NCI-H524 treated with DMSO at 0.1 percent for 48 hours (cell line): ENCODE measurements at places on chromosomes 5 and 9.
A peak's percentile ranks its signal among the peaks of the same experiment; 100 is the strongest.

DNA sequence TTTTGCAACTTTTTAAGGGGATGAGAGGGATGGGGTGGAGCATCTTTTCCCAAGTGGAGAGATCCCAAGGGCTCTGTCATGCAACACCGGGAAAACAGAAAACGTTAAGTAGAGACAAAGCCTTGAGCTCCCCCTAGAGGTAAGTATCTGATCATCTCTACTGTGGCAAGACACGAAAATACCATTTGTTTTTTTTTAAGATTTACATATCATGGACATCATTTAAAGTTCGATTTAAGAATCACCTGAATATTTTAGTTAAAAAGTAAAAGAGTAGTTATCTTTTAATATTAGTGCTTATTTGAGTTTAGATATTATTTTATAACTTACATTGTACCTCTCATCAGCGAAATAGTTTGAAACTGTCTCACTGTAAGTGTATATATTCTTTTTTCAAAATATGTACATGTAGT is 200.4 kb downstream of the LRRC70 start:
- no peak for DNase-seq

DNA sequence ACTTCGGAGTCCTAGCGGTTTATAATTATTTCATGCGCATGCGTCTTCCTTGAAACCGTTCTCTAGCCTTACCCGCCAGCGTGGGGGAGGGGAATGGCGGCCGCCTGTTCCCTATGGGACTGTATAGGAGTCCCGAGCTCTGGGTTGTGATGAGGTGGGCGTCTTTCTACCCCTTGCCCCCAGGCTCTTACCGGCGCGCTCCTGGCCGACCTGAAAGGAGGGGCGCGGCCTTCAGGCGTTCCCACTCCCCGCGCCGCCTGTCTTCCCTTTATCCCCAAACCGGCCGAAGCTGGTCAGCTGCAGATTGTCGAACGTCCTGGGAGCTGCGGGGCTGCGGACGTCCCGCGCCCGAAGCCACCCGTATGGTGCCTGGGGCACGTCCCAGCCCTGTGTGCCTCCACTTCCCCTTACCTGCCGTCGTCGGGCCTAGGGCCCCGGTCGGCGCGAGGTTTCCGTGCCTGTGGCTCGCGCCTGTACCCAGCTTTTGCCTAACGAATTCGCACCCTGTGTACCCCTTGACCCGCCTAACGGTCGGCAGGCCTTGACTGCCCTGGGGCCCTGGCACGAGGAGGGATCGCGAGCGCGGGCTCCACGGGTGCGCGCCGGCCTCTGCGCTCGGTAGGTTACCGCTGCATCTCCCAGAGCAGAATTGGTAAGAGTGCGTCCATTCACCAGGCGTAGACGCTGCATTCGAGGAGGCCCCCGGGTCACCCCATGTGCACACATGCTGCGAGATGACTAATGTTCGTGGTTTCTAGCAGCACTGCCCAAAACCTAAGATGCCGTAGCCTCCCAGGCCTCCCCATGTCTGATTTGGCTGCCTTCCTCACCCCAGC is 653 bp upstream of the HNRNPH1 start:
- DNase-seq: no peak

DNA sequence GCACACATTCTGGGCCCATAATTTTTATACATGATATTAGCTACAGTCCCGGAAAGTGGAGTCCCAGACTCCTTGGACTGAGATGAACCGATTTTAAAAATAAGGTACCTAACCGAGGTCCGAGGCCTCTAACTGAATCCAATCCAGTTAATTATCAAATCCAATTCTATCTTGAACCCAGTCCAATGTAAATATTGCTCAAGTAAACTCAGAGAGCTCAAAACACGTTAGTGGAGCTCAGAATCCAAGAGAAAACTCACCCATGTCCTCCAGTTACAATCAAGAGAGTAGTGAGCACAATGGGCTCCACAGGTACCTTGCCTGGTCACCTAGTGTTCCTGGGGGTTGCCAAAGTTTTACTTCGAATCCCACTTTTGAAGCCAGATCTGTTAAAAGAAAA is 37.9 kb upstream of the DIRAS2 start:
- DNase-seq: no peak

- no peak for DNase-seq
These were observed 3.5 kb downstream of the USP20 start for GRCh38 chr9:129838707-129839259.

DNA sequence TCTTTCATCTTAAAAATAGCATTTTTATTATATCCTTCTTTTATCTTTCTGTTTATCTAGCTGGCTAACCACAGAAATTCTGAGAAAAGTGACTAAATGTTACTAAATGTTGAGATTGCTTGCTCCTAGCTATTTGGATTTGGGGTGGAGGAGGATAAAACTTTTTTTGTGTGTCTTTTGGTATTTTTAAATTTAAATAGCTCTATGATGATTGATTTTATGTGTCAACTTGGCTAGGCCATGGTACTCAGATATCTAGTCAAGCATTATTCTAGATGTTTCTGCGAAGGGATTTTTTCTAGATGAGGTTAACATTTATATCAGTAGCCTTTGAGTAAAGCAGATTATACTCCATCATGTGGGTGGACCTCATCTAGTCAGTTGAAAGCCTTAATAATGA is 75.0 kb downstream of the GCNT1 start:
- DNase-seq: no peak

DNA sequence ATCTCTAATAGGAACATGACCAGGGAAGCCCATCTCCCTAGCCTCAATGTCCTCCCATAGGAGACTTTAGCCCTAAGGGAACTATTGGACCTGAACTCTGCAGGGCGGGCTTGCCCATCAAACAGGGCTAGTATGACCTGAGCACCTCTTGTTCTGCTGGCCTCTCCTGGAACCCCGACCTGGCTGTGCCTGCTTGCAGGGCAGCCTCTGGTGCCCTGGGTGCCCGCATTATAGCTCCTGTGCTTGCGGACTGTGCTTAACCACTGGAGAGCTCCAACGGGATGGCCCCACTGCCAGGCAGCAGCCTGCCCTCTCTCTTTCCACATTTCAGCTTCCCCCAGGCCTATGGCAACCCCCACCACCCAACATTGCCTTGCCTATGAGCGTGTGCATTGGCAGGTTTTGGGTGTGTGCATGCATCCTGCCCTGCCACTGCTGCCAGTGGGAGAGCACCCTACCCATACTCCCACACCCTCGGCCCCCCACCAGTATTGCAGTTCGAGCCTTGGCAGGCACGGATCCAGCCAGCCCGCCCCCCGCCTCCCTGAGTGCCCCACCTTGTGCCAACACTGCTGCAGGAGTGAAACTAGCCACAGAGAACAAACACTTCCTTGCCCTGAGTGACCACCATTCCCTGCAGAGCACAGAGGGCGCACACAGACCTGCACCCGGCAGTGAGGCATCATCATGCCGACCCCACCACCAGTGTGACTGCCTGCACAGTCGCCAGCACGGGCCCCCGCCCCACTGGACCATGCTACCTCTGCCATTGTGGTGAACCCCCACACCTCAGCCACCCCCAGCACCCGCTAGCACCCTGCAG is 1123.8 kb upstream of the CDH6 start:
- no peak for DNase-seq

- no peak for DNase-seq
These were observed 113.1 kb downstream of the RXRA start for GRCh38 chr9:134439368-134439784.

- DNase-seq: no peak
These were observed 9.2 kb upstream of the EGFL7 start for GRCh38 chr9:136653323-136654079.

DNA sequence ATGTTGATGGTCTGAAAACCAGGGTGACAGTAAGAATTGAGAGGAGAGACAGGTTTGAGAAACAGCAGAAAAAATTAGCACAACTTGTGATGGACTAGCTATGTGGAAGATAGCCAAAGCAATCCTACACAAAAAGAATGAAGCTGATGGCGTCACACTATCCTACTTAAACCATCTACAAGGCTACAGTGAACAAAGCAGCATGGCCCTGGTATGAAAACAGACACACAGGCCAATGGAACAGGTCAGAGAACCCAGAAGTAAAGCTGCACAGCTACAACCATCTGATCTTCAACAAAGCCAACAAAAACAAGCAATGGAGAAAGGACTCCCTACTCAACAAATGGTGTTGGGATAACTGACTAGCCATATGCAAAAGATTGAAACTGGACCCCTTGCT is 7.5 kb upstream of the UBE2R2 start:
- no peak for DNase-seq

- peak; percentile 37 for DNase-seq
These were observed 353.6 kb downstream of the SLIT3 start for GRCh38 chr5:168947212-168947868.

GRCh38 chr5:159566832-159567231 is 236.5 kb upstream of the IL12B start:
- DNase-seq: no peak

DNA sequence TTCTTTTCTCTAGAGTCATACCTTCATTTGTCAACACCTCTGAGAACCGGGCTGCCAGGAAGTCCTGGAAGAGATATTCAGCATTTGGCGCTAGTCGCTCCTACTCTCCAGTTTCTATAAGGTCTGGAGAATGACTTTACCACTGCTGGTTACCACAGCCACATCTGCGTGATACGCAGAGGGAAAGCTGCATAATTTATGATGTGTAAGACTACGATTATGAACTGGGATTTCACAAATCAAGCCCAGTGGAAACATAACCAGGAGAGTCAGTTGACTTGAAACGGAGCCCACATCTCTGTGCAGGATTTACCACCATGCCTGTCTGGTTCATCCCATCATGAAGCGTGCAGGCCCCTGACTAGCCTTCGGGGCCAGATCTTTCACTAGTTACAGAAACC is 72.6 kb downstream of the FGF1 start:
- no peak for DNase-seq

DNA sequence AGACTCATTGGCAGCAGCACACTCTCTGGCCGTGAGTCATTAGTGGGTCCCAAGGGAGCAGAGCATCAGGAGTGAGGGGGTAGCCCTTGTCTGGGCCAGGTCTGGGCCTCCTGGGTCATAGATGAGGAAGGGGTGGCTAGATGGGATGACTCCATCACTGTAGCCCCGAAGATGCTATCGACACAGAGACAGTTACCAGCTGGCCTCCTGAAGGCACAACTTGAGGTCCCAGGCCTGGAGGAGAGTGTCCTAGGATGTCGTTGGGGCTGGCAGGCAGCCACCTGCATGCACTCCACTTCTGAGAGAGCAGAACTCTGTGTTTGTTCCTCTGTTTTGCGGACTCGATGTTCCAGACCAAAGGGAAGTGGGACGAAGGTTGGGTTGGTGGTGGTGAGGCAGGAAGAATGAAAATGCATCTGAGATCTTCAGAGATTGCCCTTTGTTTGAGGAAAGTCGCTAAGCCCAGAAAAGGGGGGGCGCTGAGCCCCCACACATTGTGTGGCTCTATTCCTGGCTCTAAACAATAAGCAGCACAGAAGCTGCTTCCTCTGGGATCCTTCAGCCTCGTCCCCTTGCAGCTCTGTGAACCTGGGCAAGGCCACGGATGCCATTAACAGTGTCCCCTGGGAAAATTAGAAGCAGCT is 4.7 kb downstream of the BTNL9 start:
- DNase-seq: no peak

DNA sequence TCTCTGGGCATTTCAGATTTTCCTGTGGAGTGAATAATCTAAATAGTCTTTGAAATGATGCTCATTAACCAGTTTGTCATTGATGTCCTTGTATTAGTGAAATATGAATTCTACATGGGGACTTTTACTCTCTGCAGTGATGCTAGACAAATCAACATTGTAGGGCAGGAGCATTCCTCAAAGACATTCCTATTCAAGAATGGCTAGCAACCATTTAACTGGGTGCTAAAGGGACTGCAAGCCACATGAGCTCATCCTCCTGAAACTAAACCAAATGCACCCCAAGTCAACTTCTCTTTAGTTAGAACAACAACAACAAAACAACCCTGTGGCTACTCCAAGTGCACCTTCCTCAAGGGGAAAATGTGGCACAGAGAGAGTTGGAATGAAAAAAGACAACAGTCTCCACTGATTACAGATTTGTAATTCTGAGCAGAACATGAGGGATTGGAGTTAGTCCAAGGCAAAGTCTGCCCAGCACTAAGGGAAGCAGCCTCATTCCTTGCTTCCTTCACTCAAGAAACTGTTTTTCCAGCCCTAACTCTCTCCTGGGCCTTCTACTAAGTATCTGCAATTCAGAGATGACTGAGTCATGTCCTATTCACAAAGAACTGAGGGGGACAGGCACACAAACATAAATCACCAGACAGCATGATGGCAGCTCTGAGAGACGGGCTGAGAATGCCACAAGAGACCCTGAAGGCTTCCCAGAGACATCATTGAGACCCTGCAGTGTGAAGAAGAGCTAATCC is 82.0 kb upstream of the WWC1 start:
- DNase-seq: no peak

DNA sequence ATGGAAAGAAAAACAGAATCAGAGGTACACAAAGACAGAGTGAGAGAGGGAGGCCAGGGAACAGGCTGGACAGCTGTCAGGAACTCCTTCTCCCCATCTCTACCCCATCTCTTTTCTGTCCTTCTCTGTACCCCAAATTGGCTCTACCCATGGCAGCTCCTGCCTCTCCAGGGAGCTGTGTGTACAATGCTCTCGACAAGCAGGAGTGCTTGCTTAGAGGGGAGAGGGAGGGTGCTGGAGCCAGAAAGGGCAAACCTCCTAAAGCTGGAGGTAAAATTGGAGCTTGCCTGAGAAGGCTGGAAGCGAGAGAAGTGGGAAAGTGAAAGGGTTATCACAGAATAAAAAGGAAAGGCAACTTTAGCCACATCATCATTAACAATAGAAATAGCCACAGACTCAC is 6.4 kb downstream of the TPM2 start:
- DNase-seq: no peak

DNA sequence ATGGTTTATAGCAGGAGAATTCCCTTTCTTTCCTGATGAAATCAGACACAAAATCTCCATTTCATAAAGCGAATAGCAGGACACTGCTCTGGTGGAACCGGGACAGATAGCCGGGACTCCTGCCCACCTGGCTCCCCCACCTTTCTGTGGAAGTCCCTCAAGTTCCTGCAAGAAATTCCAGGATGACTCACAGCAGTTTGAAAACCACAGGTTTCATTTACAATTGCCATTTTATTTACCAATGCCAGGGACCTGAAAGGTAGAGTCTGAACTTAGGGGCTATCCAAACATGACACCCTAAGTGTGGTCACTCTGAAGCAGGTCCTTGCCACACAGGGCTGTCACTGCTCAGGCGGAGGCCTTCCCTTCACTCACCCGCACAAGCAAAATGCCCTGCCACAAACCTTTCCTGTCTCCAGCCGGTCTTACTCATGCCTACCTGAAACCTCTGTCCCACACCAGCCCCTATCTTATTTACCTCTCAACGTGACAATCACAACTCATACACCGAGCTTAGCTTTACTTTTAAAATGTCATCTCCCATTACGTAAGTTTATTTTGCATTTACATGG is 63.3 kb upstream of the TAF1L start:
- DNase-seq: no peak

DNA sequence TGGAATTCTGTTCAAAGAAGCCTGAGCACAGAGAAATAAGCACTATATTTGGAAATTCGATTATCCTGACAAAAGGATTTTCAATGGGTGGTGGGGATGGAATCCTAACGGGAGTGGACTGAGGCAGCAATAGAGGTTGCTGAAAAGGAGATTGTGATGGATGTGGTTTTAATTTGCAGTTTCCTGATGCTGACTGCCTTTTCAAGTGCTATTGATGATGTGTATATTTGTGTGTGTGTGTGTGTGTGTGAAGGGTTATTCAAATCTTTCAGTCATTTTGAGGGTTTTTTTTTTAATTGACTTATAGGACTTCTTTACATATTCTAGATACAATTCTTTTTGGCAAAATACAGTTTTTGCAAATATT is 614.5 kb downstream of the HINT1 start:
- DNase-seq: no peak

- DNase-seq: no peak
These were observed 83.3 kb upstream of the SLC30A5 start for GRCh38 chr5:69010476-69010875.

- DNase-seq: no peak
These were observed 113.8 kb downstream of the MED27 start for GRCh38 chr9:131965841-131966240.
